ENCODE measurements at places on chromosomes 3 and 15. TPM values are rescaled to one million over a fixed set of nuclear protein-coding genes. Genes with fewer than 3 reads are reported as not detected.

Gene CDHR4
- total RNA-seq: 0.09 TPM

Gene GRK7
- not detected for total RNA-seq

Gene CLSTN2
- total RNA-seq: 3.2 TPM

Gene BTLA
- not detected for total RNA-seq

Gene ZDHHC23
- total RNA-seq: 3.3 TPM

Gene LMOD3
- total RNA-seq: not detected

DNA sequence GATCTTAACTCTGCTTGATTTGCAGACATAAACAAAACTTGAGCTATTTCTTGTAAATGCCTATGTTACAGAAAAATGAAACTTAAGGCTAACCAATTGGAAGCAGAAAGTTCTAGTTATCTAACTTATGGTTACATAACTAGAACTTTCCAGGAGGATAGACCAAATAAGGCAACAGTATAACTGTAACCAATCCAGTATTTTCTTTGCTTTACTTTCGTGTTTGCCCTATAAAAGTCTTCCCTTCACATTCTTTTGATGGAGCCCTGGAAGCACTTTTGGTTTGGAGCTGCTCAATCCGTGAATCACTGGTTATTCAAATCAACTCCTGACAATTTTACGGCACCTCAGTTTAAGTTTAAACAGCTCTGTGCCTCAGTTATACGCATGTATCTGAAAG is 164.6 kb downstream of the SUCLG2 start:
- peak; percentile 67 for DNase-seq

DNA sequence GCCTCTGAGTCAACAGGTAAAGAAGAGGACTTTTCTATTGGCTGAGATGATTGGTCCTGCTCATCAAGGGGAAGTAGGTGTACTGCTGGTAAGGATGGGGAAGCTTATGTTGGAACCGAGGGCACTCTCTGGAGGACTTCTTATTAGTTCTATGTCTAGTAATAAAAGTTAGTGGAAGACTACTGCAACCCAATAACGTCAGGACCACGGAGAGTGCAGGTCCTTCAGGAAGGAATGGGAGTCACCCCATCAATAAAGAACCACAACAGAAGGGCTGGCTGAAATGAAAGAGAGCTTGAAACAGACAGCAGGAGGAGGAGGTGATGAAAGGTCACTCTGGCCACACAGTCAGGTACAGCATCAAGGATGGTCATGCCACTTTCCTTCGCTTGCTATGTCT is 68.8 kb upstream of the PRR23E start:
- peak; percentile 10 for DNase-seq

GRCh38 chr3:183131186-183131725 is 31.3 kb downstream of the LAMP3 start:
- no peak for DNase-seq

- DNase-seq: no peak
Measured at GRCh38 chr3:9222049-9222448, 27.4 kb downstream of the SRGAP3 start.

GRCh38 chr15:49501586-49501985 is 78.5 kb downstream of the FGF7 start:
- DNase-seq: no peak

DNA sequence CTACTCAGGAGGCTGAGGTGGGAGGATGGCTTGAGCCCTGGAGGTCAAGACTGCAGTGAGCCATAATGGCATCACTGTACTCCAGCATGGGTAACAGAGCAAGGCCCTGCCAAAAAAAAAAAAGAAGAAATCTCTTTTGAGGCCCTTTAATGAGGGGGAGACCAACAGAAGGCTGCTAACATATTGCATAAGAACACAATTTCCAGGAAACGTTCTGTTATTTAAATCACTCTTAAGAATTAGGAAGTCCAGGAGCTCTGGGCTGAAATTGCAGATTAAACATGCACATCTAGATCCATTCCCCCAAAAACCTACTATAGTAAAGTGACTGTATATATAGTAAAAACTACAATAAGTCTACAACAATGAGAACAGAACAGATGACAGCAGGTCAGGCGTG is 16.1 kb upstream of the BLM start:
- DNase-seq: no peak

DNA sequence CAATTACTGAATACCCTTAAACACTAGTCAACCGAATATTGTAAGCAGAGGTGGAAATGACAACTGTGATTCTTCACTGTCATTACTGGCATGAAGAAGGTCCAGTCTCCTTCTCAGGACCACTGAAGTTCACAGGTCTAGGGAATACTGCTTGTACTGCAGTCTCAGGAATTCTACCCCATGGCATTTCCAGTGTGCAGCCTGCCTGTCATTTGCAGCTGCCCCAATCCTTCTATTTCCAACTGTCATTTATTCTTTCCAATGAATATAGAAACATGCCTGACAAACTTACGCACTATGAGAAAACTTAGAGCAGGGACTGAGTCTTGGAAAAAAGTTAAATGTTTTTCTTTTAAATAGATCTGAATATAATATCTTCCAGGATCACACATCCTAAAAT is 308.0 kb upstream of the THBS1 start:
- DNase-seq: no peak

- DNase-seq: no peak
Measured at GRCh38 chr15:98433856-98434255, 214.5 kb upstream of the IGF1R start.

DNA sequence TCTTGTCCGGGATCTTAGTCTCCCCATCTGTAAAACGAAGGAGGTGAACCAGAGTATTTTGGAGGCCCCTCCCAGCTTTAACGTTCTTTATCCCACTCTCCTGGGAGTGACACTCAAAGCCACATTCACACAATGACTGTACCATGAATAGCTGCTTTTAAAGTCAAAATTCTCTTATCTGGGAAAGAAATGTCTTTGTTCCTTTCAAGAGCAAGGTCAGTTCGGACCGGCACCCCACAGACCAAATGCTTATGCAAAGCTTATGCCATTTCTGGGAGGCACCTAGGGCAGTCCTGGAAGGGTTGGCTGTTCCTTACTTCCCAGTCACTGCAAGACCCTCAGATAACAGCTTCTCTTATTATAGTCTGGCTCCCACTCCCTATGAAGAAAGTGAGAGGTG is 53.5 kb upstream of the WNT5A start:
- no peak for DNase-seq

GRCh38 chr3:30581067-30581585 is 25.3 kb upstream of the TGFBR2 start:
- no peak for DNase-seq

GRCh38 chr3:5466717-5467116 is 279.2 kb downstream of the EDEM1 start:
- DNase-seq: no peak

- DNase-seq: peak; percentile 56
Measured at GRCh38 chr3:184154885-184155643, at the start of gene DVL3. Gene DVL3, plus strand, starts transcription at chr3:184155377. Its CDS starts 259 bp downstream, at chr3:184155636.

DNA sequence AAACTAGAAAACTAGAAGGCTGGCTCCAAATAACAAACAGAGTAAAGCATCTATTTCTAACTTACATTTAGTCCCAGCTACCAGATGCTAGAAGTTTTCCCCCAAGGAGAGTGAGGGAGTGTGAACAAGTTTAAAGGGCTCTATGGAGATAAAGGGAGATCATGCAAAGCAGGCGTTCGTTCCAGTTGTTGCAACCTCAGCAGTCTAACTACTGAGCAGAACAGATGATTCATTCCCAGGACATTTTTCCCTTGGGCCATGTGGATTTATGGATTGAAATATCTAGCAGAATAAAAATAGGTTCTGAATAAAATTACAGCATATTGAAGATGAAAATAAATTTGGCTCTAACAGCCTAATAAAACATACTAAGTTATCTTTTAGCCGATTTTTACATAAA is 154.8 kb upstream of the TTC14 start:
- DNase-seq: peak; percentile 58

Measured in fibroblast of the aortic adventitia (primary cell).